ENCODE measurements at places on chromosomes 5 and 9.

- no peak for DNase-seq
Observed at GRCh38 chr9:69622676-69623075, 49.5 kb downstream of the APBA1 start.

DNA sequence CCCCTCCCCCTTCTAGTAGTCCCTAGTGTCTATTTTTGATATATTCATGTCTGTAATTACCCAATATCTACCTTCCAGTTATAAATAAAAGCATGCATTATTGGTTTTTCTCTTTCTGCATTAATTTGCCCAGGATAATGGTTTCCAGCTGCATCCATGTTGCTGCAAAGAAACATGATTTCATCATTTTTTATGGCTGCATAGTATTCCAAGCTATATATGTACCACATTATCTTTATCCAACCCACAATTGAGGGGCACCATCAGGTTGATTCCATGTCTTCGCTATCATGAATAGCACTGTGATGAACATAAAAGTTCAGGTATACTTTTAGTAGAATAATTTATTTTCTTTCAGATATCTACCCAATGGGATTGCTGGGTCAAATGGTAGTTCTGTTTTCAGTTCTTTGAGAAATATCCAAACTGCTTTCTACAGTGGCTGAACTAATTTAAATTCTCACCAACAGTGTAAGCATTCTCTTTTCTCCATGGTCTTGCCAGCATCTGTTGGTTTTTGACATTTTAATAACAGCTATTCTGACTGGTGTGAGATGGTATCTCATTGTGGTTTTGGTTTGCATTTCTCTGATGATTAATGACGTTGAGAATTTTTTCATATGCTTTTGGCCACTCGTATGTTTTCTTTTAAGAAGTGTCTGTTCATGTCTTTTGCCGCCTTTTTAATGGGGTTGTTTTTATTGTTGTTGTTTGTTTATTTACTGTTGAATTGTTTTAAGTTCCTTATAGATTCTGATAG, 746.1 kb upstream of the MEF2C start:
- DNase-seq, result no peak

GRCh38 chr9:126830827-126831226, 26.0 kb downstream of the ZBTB43 start:
- DNase-seq, result no peak

GRCh38 chr5:14306329-14306815, 163.2 kb downstream of the TRIO start:
- DNase-seq, result no peak

GRCh38 chr5:156473269-156473908, 146.4 kb downstream of the SGCD start:
- no peak for DNase-seq
